ENCODE measurements at places on chromosomes 16 and 17. TPM values are rescaled to one million over a fixed set of nuclear protein-coding genes. Genes with fewer than 3 reads are reported as not detected.

Gene EVPL
- total RNA-seq: not detected

Gene ACSM2A
- total RNA-seq: not detected

Gene LPO
- total RNA-seq: not detected

Gene CES3
- 0.19 TPM for total RNA-seq

Gene CACNG5
- total RNA-seq: not detected

Gene CHST5
- total RNA-seq: not detected

Gene TCAP
- 0.28 TPM for total RNA-seq

Gene SAMD14
- total RNA-seq: 2.8 TPM

Gene WBP2
- total RNA-seq: 15.9 TPM

Gene KRT28
- total RNA-seq: not detected

Gene BICDL2
- total RNA-seq: not detected

Gene CENPV
- 27.0 TPM for total RNA-seq

Gene DOK4
- 24.0 TPM for total RNA-seq

Gene FLYWCH2
- 50.6 TPM for total RNA-seq

Gene KRT9
- not detected for total RNA-seq

Gene KRT17
- 2.4 TPM for total RNA-seq

Gene NPIPA2
- 0.45 TPM for total RNA-seq

Gene ABCA6
- 11.1 TPM for total RNA-seq

Gene VAC14
- total RNA-seq: 24.7 TPM

Gene IL21R
- 0.09 TPM for total RNA-seq

Gene TIMP2
- total RNA-seq: 31.5 TPM

Gene KRTAP9-2
- not detected for total RNA-seq

Gene PDILT
- total RNA-seq: not detected

Gene AANAT
- not detected for total RNA-seq

Gene FBXL19
- total RNA-seq: 21.5 TPM

Gene NPIPB6
- total RNA-seq: not detected

Gene NPW
- 0.38 TPM for total RNA-seq

Gene TP53TG3B
- total RNA-seq: not detected

Gene TBL3
- 45.6 TPM for total RNA-seq

Gene PYY
- not detected for total RNA-seq

Gene ARHGDIG
- 3.5 TPM for total RNA-seq

Gene TBC1D26
- 0.19 TPM for total RNA-seq

Gene CD300E
- total RNA-seq: not detected

Gene CCL1
- 0.09 TPM for total RNA-seq

Gene MPRIP
- 95.6 TPM for total RNA-seq

Gene FADS6
- total RNA-seq: not detected

Gene CHST6
- total RNA-seq: 0.54 TPM

Gene FBXW10B
- total RNA-seq: 0.09 TPM

Gene SDK2
- 0.09 TPM for total RNA-seq

Gene SPIRE2
- 0.66 TPM for total RNA-seq

Gene WNK4
- total RNA-seq: 8.1 TPM

Gene CA7
- total RNA-seq: not detected

Gene GDPD3
- 0.81 TPM for total RNA-seq

Gene AKAP10
- 21.2 TPM for total RNA-seq

Gene ZNF594
- total RNA-seq: 3.2 TPM

Gene KPNB1
- 259 TPM for total RNA-seq

Gene ZNF75A
- total RNA-seq: 21.6 TPM

Data from endothelial cell of coronary artery (primary cell).